Posterior cingulate gyrus (tissue), 11 donors: ENCODE measurements at places on chromosomes 2 and 18.

- DNase-seq, result no peak
Observed at GRCh38 chr2:104733226-104733943, 120.5 kb upstream of the POU3F3 start.

- DNase-seq, result no peak
Observed at GRCh38 chr2:70896765-70897202, 38.9 kb upstream of the ATP6V1B1 start.

GRCh38 chr2:124561486-124561885, 536.4 kb downstream of the CNTNAP5 start:
- DNase-seq, result no peak

DNA sequence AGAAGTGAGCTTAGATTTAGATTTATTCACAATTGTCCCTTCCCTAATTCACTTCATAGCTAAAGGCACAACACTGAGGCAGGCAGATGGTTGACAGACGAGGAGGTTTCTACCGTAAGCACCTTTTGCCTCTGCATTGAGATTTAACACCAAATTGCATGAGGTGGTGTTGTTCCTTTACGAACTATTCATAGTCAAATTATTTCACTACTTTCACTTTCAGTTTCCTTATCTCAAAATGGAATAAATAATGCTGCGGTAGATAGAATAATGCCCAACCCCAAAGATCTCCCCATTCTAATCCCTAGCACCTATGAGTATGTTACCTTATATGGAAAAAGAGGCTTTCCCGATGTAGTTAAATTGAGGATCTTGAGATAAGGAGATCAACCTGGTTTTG, 58.9 kb upstream of the LINC00305 start:
- DNase-seq, result no peak

DNA sequence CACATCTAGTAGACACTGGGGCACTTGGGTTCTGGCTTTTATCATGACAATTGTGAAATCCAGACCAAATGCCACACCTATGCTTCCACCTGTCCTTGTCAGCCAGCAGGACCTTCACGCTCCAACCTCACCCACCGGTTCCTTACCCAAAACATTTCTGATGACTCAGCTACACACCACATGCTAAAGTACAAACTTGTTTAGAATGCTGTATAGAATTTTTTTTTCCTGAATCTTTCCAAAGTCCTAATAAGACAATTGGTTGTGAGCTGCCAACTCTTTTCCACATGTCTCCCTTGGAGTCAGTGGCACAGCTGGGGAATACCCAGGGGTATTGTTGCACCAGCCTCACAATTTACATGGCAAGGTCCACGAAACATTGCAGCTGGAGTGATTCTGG, 75.5 kb upstream of the LPIN2 start:
- no peak for DNase-seq

- DNase-seq, result no peak
Observed at GRCh38 chr2:16322308-16323125, 343.1 kb downstream of the CYRIA start.

DNA sequence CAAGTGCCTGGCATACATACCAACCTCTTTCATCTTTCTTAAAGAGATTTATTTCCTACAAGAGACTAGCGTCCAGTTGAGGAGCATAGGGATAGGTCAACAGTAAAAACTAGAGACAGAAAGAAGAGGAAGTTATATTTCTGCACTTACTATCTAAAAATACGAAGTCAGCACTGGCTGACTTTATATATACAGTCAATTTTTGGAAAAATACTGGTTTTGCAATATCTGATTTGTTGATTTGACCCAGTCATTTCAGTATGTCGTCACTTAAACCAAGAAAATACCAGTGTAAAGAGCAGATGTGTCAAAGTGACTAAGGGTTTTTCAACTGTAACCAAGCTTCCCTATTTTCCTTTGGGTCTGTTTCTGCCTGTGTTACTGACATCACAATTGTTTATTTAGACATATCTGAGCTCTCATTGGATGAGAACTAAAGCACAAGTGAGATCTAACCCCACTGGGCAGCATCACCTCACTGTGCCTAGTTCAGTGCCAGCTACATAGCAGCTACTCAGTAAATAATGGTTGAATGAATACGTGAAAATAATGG, 23.0 kb downstream of the CYTIP start:
- DNase-seq, result no peak

DNA sequence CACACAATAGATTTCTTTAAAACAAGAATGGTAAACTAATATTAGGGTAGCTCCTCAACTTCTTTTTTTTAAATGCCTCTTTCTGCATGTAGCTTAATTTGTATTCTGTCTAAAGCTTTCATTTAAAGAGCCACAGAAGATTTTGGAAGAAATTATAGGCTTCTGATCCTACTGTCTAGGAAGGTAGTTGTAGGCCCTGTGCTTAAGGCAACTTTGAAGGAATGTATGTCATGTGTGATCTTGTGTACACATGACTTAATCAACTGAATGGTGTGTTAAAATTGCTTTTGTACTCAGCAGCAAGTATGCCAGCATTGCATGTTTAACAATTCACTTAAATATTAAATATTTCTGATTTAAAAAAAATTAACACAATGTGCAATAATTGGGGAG, 51.5 kb upstream of the LYPD6 start:
- no peak for DNase-seq

DNA sequence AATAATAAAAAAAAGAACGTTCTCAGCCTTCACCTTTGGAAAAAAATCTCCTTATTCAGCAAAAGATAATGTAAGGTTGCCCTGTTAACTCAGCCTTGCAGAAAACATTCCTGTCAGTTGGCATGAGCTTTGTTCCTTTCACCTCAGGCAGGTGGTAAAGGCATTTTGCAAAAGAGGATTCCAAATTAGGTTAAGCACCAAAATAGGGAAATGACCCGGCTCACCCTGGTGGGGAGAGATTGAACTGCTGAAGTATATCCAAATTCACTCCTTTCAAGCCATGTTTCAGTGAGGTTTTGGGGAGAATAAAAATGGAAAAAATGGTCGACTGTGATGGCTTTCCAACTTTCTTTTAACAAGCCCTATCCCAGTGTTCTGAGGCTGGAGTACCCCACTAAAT, 1988.8 kb upstream of the PIK3C3 start:
- DNase-seq, result no peak

DNA sequence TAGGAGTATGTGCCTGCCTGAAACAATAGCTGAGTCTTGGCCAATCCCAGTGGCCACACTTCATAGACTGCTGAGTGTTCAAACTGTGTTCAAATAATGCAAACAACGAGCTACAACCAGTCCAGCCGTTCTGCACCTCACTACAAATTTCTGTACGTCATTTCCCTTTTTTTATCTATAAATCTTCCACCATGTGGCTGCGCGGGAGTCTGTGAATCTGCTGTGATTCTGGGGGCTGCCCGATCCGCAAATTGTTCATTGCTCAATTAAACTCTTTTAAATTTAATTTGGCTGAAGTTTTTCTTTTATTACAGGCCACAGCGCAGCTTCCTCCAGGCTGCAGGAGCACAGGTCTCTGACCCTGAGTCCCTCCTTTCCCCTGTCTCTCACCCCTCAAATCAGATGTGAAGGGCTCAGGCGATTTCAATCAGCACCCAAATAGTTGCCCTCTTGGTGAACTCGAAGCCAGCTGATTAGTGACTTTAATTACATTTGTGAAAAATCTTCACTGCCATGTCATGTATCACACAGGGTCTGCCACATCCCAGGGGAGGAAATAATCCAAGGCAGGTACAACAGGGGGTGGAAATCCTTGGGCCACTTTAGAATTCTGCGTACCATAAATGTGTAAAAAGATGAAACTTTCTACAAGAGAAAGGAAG, 145.6 kb downstream of the NDUFA10 start:
- DNase-seq, result no peak

GRCh38 chr2:121476684-121477083, 54.0 kb upstream of the RNU4ATAC start:
- DNase-seq, result no peak

DNA sequence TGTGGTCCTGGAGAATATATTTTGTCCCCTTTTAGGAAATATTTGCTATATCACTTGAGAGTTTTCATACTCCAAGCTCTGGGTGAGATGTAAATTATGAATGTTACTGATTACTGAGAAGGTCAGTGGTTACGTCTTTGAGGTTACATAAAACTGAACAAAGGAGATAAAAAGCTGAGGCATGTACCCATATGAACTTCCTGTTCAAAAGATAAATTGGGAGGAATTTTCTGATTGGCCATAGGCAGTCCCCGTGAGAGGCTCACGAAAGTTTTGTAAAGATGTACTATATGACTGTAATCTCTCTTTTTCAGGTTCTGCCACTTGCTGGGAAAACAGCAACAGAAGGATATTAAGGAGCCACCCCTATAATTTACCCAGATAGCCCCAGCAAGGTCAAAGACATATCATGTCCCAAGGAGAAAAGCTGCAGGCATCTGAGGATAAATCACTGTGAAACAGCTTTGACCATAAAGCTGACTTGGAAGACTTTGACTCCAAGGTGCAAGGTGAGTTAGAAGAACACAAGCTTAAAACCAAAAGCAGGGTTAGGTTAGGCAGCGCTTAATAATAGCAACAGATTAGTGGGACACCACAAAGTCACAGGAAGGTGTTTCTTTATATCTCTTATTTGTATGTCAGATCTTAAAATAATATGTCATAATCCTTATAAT, 90.4 kb downstream of the OSBPL6 start:
- DNase-seq, result no peak
